Hippocampal formation (tissue), 2 donors: ENCODE measurements at places on chromosomes 2 and 18.

- DNase-seq, result no peak
Observed at GRCh38 chr2:228983700-228984099, 287.4 kb downstream of the PID1 start.

- DNase-seq, result no peak
Observed at GRCh38 chr2:201254081-201254730, 6.1 kb upstream of the CASP8 start.

DNA sequence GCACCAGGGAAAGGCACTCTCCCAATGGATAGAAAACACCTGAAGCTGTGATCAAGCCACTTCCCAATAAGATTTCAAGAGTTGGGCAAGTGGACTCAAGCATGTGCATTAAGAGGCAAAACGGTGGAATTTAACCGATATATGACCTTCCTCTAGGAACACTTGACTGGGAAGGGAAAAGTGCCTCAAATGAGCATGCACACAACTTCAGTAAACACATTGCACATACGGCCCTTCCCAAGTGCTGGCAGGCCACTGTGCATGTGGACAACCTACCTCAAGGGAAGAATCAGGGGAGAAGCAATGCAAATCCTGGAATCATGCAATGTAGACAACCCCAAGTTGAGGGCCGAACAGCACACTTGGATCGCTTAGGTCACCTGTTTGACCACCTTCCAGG is 23.9 kb upstream of the SH3RF3 start:
- DNase-seq, result no peak

DNA sequence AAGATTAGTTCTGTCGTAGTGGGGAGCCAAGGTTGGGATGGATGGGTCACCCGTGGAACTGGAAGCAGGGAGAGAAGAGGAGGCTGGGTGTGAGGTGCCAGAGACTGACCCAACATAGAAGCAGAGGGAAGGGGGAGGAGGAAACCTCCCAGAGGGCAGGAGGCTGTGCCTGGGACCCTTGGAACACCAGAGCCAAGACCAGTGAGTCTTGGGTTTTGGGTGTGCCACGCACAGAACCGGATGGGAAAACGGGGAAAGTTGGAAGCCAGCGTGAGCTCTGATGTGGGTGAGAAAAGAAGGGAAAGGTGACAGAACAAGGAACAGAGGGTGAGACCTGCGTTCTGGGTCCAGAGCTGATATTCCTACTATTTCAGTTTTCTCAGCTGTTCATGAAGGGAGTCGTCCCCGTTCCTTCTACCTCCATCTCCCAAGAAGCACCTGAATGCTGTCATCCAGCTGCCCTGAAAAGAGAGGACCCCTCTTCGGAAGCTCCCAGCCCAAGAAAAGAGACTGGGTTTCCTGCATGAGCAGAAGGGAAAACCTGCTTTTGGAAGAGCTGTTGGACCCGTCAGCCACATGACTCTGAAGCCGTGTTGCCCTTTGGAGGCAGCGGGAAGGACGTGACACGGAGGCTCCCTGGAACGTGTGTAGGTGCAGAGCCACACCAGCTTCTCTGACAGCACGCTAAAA is 250.1 kb downstream of the NDUFA10 start:
- no peak for DNase-seq

DNA sequence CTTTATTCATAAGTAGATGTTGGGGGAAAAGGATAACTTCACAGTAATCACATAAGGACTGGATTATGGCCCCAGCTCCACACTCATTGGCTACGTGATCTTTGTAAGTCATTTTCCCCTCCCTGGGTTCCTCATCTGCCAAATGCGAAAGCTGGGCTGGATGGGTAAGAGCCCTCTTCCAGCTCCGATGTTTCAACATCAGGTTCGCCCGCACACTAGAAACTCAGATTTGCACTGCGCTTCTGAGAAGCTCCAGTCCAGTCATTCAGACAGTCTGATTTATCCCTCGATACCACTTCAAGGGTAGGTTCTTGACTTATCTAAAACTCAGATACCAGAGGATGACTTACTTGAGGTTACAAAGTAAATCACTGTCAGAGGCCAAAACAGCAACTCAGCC is 31.0 kb upstream of the RMDN2 start:
- no peak for DNase-seq

DNA sequence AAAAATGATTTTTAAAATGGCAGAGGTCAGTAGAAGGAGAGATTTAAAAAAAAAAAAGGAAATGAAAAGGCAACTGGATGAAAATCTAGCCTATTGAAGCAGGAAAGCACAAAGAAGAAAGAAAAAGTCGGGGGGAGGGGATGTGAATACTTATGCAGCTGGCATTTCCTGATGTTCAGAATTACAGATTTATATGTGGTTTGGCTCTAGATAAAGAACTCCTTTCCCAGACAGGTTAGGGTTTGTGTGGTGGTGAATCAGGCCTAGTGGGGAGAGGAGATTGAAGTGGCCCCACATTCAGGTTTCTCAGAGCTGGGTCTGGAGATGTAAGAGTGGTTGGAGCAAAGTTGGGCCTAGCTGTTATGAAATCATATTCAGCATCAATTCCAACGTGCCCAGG is 394.4 kb downstream of the FIGN start:
- DNase-seq, result no peak

DNA sequence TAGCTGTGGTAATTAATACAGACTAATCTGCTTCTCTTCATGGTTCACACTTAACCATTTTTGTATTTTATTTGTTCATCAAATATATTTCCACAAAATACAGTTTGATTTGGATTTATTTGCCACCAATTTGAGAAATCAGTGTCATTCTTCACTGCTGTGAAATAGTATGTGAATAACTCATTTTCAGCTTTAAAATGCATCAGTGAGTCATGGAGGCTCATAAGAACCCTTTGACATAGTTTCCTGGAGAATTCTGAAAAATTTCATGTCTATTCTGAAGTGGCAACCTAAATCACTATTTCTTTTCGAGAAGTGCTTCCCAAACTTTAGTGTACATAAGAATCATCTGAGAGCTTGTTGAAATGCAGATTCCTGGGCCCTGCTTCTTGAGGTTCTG is 1026.7 kb upstream of the ACVR2A start:
- no peak for DNase-seq

- DNase-seq, result no peak
Observed at GRCh38 chr2:162769066-162769465, 69.5 kb downstream of the KCNH7 start.

DNA sequence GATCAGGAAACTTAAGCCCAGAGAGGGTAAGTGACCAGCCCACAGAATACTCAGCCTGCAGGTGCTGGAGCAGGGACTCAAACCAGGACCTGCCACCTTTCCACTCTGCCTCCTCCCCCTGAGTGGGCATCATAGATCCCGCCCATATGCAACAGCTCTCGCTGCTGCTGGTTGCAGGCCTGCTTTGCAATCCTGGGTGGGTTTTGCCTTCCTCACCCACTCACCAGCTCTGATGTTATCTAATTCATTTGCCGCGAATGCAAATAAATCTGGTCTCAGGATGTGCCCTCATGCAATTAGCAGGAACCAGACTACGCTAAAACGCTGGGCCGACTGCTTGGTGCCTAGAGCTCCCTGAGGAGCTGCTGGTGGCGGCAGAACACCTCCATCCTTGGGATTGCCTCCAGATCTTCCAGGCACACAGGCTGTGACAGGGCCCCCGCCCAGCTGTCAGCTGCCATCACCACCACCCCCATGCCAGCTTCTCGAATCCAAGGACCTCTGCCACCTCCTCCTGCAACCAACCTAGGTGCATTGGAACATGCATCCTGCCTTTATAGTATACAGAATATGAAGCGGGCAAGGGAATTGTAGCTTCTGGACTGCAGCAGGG is 28.8 kb downstream of the CNGA3 start:
- DNase-seq, result no peak
